NCI-H69 (cell line): ENCODE measurements at places on chromosomes 5 and 9.
A peak's percentile ranks its signal among the peaks of the same experiment; 100 is the strongest.

- no peak for DNase-seq
These were observed 1.3 kb downstream of the FBXL7 start for GRCh38 chr5:15501091-15501791.

- DNase-seq, result no peak
These were observed 247.1 kb upstream of the ANKRD55 start for GRCh38 chr5:56480078-56480704.

DNA sequence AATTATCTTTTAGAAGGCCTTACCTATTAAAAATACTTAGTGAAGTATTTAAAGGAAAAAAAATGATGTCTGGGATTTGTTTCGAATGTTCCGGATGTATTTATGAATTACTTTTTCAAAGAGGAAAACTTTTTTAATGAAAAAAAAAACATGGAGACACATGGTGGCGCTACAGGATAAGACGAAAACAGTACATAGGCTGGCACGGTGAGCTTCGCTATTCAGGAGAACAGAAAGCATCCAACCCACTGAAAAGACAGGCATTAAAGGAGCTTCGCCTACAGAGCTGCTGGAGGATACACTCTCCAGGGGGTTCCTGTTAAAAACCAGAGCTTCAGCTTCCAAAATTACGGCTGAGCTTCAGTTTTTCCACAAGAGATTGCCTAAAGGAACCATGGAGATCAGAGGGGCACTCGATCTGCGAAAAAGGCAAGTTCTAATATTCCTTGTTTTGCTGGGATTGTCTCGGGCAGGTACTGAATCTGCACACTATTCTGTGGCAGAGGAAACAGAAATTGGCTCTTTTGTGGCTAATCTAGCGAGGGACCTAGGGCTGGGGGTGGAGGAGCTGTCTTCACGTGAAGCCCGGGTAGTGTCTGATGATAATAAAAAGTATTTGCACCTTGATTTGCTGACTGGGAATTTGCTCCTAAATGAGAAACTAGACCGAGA lies at the start of gene PCDHB14:
Gene PCDHB14, plus strand, starts transcription at position 232 of the 672 bp plus-strand sequence. Its CDS starts 163 bp downstream, at position 395.
- DNase-seq, result peak; percentile 79

DNA sequence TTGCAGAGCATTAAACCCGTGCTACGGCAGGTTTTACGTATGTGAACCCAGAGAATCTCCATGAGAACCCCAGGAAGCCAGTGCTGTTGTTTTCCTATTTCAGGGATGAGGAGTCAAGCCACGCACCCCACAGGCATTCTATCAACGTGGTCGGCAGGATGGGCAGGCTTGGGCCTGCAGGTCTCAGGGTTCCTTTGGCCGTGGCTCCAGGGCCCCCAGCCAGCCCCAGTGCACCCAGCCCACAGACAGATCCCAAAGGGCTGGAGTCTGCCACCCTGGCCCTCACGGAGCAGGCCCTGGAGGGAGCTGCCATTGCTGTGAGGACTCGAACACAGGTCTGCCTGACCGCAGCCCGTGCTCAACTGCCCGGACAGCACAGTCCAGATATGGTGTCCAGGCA lies 77.1 kb upstream of the STXBP1 start:
- DNase-seq, result no peak

DNA sequence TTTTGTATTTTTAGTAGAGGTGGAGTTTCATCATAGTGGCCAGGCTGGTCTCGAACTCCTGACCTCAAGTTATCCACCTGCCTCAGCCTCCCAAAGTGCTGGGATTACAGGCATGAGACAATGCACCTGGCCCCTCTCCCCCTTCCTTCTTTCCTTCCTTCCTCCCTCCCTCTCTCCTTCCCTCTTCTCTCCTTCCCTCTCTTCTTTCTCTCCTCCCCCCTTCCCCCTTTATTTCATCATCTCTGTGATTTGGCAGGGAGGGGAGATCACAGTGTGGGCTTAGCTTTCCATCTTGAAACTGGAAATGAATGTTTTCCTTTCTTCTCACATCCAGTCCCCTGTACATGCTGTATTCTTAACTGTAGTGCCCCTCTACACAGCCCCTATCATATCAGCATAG lies 12.7 kb downstream of the RHOBTB3 start:
- DNase-seq, result no peak

DNA sequence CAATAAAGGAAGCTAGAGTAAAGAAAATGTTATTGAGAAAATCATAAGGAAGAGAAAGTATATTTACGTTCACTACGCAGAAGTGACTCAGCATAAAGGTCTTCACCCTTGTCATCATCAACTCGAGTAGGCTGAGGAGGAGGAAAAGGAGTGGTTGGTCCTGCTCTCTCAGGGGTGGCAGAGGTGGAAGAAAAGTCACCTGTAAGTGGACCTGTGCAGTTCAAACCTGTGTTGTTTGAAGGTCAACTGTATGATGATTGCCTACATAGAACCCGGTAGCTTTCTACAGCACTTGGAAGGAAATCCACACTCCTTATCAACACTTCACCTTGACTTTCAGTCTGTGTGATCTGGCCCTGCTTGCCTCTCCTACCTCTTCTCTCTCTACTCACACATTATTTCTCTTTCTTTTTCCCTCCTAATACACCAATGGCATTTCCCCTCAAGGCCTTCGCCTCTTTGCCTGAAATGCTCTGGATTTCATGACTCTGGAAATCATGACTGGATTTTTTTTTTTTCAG lies 109.3 kb upstream of the CPEB4 start:
- DNase-seq, result no peak

DNA sequence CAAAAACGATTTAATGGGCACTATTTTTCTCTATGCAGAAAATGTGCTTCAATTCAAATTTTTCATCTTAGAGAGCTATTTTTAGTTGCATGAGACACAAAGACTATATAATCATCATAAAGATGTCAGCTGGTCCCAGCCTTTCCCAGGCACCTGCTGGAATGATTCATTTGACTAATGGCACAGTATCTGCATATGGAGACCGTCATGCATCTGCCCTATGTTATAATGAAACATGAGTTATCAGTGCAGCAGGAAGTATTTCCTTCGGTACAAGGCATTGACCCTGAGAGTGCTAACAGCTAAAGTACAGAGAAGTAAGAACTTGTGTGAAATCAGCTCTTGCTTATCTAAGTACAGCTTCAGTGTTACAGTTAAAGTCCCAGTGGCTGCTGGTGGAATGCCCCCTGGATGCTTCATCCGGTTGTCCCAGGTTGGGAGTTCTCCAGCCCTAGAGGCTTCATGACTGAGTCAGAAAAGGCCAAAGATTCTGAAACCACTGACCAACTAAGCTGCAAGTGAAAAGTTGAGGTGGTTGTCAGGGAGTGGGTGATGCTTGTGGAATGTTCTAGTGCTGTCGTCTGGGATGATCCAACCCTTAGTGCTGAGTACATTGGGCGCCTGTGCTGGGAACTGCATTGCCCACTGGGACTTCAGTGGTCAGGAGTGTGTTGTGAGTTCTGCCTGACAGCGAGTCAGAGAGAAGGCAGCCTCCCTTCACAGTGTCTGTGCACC lies 57.2 kb downstream of the MTRR start:
- DNase-seq, result no peak

- no peak for DNase-seq
These were observed 415.2 kb upstream of the SMARCA2 start for GRCh38 chr9:1599961-1600360.

DNA sequence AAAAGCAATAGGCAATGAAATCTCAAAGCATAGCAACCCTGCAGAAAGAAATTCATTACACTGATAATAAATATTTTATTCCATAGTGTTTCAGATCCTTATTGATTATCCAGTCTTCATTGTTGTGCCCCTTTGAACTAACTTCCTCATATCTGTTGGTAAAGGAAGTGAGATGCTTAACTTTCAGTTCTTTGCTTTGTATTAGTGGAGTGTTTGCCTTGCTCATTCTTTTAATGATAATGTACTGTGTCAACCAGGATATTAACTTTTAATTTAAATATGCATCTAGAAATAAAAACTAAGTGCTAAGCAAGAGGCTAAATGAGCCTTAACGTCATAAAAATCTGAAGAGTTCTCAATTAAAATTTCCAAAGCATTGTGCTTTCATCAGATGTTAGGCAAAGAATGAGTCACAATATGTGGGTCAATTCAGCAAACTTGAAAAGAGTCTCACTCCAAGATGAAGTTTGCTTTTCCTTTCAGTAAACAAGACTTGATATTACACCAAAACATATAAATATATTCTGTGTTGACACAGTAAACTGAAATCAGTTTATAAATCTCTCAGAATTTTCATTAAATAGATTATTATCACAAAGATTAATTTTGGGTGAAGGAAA lies 105.9 kb downstream of the GIN1 start:
- DNase-seq, result no peak

- DNase-seq, result peak; percentile 34
These were observed 116.4 kb downstream of the RXRA start for GRCh38 chr9:134442486-134443173.

- no peak for DNase-seq
These were observed 243.0 kb upstream of the PTGER4 start for GRCh38 chr5:40436535-40437237.

- DNase-seq, result no peak
These were observed 34.8 kb downstream of the TSPAN17 start for GRCh38 chr5:176682016-176682531.

DNA sequence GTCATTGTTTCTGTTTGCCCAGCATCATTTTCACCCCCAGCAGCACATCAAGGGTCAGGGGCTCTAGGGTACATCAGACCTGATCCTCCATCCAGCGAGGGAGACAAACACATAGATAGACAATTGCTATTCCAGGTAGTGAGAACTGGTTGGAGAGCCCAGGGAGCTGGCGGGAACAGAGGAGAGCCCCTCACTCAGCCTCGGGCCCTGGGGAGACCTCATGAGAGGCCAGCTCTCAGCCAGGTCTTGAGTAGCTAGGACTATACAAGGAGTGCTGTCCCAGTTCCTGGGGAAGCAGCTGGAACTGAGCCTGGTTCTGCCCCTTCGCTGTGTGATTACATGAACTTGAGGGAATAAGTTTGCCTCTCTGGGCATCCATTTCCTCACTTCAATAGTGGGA lies 80.3 kb downstream of the HRH2 start:
- DNase-seq, result no peak

GRCh38 chr5:126868338-126869004 lies 91.5 kb downstream of the LMNB1 start:
- DNase-seq, result peak; percentile 92

DNA sequence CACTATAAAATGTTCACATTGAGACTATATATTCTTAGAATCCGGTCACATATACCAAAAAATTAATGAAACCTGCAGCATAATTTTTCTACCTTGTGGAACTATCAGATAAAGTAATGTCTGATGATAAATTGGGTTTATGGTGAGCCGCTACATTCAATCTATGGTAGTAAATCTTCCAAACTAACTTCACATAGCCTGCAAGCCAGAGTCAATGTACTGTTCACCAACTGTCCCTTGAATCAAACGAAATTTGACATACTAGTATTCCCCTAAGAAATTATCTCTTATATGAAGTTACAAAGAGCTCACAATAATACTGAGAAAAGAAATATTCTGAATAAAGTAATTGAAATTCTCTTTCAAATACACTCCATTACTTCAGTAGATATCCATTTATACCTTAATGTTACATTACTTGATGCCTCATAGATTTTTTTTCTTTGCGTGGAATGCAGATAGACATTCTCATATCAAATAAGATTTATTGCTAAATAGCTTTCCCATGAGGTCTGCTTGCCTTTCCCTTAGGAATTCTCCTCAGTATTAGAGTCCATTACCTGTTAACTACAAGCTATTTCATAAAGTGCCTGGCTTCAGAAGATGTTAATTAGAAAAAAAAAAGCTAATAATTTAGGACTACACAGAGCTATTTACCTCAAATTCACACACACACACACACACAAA lies 169.5 kb downstream of the PTPRD start:
- DNase-seq, result no peak

DNA sequence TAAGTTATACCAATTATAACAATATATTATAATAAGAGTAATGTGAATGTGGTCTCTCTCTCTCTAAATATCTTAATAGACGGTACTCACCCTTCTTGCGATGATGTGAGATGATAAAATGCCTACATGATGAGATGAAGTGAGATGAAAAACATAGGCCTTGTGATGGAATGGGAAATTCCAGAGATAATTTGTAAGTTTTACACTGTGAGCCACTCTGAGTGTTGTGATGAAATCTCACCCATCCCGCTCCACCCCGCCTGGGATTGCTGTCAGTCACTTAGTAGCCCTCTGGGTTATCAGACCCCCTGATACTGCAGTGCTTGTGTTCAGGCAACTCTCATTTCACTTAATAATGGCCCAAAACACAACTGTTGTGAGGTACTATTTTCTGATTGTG lies 10.5 kb downstream of the SUSD3 start:
- DNase-seq, result no peak

GRCh38 chr9:92325991-92326500 lies 293 bp downstream of the CENPP start:
- DNase-seq, result peak; percentile 80

- peak; percentile 50 for DNase-seq
These were observed 268.2 kb downstream of the MAST4 start for GRCh38 chr5:66864240-66864884.

GRCh38 chr5:55737793-55738192 lies at the start of gene DDX4:
Gene DDX4 (plus strand): TSS chr5:55738061. CDS start chr5:55738964, 903 bp downstream.
- no peak for DNase-seq

DNA sequence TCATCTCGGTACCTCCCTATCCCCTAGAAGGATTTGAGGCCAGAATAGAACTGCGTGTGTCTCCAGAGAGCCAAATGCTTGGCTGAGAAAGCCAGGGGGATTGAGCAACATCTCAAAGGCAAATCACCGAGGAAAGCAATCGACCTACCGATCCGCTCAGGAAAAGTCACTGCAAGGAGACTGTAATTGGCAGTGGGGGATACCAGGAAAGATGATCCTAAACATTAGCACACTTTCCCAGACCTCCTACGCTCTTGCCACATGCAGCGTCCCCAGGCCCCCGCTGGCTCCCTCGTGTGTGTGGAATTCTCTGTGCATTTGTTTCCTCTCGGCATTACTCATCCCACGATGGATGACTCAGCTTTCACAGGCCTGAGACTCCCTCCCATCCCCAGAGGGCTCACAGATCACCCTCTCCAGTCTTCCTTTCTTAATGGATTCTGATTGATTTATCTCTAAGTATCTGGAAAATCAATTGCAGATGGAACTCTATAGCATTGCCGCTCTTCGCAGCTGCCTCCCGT lies 82.2 kb upstream of the ICE1 start:
- DNase-seq, result no peak

DNA sequence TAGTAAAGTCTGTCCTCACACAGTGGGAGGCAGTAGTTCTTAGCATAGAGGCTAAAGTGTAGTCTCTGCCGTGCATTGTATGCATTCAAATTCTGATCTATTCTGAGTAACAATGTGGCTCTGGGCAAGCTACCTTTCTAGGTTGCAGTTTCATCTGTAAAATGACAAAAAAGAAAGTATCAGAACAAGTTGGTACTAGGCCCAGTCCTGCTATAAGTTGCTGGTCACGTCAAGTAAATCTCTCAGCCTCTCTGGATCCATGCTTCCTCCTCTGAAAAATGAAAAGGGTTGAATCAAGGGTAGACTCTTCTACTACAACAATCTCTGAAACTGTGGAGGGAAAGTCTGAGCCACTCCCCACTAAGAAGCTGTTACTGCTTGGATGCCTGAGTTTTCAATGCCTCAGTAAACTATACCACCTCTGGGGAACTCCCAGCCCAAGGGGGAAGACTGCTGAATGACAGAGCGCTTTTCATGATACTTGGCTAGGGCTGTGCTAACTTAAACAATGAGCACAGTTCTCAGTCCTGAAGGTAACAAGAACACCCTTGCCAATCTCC lies 34.5 kb upstream of the SPARC start:
- no peak for DNase-seq
